ENCODE measurements at places on chromosomes 2 and 18.

DNA sequence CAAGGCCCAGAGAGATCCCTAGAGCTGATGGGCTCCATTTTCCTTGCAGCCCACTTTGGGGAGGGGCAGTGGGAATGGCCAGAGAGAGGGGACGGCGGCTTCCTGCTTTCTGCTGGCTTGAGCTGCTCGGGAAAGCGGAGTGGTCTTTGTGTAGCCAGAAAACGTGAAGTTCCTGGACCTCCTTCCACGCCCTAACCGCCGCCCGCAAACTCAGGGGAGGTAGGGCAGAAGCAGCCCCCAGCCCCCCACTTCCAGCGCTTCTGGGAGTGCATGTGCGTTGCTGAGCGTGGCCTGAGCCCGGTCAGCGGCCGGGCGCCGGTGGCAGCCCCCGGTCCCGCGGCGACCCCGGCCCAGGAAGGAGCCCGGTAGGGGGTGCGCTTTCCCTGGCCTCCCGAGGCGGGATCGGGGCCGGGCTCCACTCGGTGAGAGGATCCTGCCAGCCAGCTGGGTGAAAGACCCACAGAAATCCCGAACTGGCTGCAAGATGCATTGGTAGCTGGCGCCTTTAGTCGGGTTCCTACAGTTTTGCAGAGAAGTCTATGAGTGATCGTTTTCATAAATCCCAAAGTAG, 25.3 kb upstream of the BOD1L2 start:
- DNase-seq, result no peak

DNA sequence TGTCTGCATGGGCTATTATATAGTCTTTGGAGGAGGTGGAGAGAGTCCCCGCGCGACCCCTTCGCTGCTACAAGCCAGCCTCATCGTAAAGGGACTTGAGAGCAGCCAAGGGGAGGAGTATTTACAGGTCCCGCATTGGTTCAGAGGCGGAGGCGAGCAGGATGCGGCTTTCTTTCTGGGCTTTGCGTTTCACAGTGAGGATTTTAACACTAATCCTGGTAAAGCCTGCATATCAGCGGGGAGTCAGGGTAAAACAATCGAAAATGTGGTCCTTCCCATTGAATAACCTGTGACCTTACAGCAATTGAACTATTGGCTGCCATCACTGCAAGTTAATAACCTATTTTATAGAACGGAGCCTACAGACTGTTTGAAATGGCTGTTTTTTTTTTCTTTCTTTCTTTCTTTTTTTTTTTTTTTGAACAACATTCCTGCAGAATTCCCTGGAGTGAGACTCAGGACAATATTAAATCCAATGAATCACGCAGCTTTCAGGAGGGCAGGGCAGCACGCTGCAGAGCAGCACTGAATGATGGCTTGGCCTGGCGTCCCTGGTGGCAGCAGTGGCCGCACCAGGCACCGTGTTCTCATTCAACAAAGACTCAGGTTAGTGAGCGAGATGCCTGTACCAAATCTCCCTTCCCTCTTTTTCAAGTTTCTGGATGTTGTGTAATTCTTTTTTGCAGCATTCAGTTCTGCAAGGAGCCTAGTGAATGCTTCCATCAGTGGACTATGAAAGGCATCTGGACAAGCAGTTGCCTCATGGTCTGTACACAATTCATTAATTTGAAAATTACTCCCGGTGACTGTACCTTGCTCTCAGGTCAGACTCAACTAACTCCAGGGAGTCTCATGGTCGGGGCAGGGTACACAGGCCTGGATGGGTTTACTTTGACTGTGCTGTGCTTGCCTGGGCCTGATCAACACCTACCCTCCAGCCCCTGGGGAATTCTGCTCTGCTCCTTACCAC, 19.8 kb downstream of the SMIM21 start:
- DNase-seq, result no peak

- no peak for DNase-seq
Measured at GRCh38 chr2:45257820-45258219, 248.6 kb upstream of the SIX2 start.

DNA sequence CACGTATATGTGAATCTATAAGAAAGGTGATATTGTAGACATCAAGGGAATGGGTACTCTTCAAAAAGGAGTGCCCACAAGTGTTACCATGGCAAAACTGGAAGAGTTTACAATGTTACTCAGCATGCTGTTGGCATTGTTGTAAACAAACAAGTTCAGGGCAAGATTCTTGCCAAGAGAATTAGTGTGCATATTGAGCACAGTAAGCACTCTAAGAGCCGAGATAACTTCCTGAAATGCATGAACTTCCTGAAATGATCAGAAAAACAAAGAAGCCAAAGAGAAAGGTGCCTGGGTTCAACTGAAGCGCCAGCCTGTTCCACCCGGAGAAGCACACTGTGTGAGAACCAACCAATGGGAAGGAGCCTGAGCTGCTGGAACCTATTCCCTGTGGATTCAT, 101.0 kb downstream of the HS6ST1 start:
- DNase-seq, result no peak

GRCh38 chr2:46980786-46981573, 65.4 kb upstream of the MCFD2 start:
- DNase-seq, result no peak

- DNase-seq, result no peak
Measured at GRCh38 chr2:21468624-21469023, 344.9 kb downstream of the TDRD15 start.

DNA sequence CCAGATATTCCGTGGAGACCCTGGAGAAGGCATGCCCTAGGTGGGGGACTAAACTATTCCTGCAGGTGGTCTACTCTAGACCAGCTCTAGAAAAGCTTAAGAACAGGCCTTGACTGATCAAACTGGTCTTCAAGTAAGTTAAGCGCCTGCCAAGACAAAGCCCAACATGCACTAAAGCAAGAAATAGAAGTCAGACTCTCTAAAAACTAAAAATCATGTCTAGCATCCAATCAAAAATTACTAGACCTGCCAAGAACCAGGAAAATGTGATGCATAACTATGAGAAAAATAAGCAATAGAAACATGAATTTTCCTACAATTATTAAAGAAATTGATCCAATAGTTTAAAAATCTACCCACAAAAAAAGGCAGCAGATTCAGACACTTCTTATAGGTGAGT, 13.6 kb downstream of the KIF1A start:
- DNase-seq, result no peak

GRCh38 chr2:218129458-218130135, 3.8 kb downstream of the CXCR2 start:
- no peak for DNase-seq

- DNase-seq, result no peak
Measured at GRCh38 chr2:94871226-94872087, at the start of gene TEKT4. TEKT4 (plus strand) TSS chr2:94871430; CDS start chr2:94871580, 150 bp downstream.

DNA sequence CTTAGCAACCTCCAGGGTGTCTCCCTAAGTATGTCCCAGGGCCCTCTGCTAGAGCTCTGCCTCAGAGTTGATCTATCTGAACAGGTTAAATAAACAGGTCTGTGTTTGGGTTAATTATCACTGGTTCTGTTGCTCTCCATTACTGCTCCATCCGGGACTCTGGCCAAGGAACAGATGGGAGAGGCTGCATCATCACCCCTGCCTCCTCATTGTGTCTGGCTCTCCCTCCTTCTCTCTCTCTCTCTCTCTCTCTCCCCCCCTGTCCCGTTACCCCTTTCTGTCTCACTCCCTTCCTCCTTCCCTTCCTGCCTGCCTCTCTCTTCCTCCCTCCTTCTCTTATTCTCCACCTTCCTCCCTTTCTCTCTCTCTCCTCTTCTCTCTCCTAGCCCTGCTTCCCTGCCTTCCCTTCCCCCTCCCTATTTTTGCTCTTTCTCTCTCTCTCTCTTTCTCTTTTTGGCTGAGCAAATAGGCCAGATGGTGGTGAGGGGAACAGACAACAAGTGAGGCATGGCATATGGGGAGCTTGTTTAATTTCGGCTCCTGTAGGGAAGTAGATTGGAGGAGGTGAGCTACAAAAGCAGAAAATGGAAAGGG, 62.1 kb downstream of the SETBP1 start:
- no peak for DNase-seq

DNA sequence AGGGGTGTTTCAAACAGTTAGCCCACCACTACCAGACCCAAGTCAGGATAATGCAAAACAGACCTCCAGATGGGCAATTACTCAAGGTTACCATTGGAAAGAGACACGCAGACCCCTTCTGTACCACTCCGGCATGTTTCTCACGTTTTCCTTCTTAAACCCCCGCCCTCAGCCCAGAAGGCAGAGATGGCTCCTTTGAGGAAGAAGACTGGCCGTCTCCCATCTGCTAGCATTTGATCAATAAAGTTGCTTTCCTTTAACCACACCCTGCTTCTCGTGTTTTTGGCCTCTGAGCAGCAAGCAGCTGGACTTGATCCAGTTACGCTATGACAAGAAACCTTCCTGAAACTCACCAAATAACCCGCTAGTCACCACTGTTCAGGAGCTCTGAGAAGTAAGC, 1012.4 kb upstream of the GYPC start:
- no peak for DNase-seq

DNA sequence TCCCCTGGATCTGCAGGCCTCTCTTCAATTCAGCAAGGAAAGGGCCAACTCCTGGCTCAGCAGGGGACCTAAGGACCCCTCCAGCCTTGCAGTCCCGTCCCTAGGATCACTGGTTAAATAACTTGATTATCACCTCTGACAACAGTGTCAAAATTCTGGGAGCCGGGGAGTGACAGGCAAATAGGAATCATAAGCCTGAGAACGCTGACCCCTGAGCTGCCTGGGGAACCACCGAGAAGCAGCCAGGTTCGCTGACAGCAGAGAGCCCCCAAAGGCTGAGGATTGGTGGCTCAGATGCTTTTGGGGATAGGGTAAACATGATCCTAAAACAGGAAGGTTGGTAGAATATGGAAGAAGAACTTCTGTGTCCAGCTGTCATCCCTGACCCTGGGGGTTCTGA, 17.5 kb upstream of the TNS1 start:
- no peak for DNase-seq

GRCh38 chr18:65822826-65823225, 72.0 kb downstream of the CDH7 start:
- DNase-seq, result no peak

GRCh38 chr2:181885096-181885495, 6.4 kb upstream of the ITPRID2 start:
- no peak for DNase-seq
